NCI-H2107 (cell line): ENCODE measurements at places on chromosomes 13 and 19.

DNA sequence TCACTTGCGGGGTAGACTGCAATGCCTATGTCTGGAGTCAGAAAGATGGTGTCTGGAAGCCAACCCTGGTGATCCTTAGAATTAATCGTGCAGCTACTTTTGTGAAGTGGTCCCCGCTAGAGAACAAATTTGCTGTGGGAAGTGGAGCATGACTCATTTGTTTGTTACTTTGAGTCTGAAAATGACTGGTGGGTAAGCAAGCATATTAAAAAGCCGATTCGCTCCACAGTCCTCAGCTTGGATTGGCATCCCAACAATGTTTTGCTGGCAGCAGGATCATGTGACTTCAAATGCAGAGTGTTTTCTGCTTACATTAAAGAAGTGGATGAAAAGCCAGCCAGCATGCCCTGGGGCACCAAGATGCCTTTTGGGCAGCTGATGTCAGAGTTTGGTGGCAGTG is 9.5 kb upstream of the ERVV-1 start:
- no peak for DNase-seq

- no peak for DNase-seq
Observed at GRCh38 chr13:66520511-66521355, 709.4 kb downstream of the PCDH9 start.

DNA sequence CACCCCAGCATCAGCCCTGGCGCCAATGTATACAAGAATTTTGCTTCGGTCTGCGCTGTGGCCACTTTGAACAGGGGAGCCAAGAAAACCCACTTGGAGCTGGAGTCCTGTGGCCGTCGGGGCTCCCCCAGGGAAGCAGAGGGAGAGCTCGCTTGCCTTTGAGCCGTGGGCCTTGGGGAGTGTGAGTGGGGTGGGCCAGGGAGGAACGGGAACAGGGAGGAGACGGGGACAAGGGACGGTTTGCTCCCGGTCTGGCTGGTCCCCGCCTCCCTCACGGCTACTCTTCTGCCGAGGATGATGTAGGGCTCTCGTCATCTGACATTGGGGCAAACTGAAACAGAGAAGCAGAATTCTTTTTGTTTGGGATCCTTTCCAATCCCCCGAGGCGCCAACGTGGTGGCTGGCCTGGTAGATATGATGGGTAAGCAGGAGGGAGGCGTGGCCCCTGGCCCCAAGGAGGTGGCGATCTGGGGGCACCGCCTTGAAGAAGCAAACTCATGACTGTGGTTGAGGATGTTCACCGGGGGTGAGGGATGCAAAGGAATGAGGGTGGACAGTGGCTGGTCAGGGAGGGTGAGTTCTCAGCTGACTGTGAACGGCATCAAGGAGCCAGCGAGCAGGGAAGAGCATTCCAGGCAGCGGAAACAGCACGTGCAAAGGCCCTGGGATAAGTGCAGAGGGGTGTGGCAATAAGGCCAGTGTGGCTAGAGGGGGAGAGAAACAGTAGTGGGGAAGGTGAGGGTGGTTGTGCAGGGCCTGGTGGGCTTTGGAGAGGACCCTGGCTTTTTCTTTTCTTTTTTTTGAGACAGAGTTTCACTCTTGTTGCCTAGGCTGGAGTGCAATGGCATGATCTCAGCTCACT is 10.9 kb upstream of the SPC24 start:
- DNase-seq = no peak

GRCh38 chr13:51638216-51638871 is 54.1 kb downstream of the WDFY2 start:
- no peak for DNase-seq

- no peak for DNase-seq
Observed at GRCh38 chr19:38183251-38183897, 40.6 kb downstream of the DPF1 start.

GRCh38 chr19:55812449-55812848 is 19.4 kb downstream of the NLRP11 start:
- no peak for DNase-seq

- no peak for DNase-seq
Observed at GRCh38 chr19:41575998-41576397, at the start of gene CEACAM21. TSS of gene CEACAM21 (plus strand) at chr19:41576166. CDS start at chr19:41576275, 109 bp downstream.

DNA sequence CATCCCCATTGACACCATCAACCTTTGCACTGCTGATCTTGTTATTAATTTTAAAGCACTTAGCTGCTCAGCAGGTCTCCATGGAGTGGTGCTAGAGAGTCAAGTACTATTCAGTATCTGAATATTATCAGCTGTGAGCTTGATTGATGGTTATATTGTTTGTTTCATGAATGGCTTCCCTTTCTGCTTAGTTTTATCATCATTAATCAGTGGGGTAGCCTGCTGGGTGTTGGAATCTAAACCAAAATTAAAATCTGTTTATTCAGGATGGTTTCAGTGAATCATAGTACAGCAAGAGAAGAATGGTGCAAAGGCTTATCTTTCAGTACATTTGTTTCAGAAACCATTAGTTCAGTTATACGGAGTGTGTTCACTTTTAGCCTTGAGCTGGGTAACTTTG is 42.5 kb upstream of the SCEL start:
- DNase-seq = no peak

GRCh38 chr13:62613819-62614218 is 1198.2 kb upstream of the PCDH20 start:
- no peak for DNase-seq

DNA sequence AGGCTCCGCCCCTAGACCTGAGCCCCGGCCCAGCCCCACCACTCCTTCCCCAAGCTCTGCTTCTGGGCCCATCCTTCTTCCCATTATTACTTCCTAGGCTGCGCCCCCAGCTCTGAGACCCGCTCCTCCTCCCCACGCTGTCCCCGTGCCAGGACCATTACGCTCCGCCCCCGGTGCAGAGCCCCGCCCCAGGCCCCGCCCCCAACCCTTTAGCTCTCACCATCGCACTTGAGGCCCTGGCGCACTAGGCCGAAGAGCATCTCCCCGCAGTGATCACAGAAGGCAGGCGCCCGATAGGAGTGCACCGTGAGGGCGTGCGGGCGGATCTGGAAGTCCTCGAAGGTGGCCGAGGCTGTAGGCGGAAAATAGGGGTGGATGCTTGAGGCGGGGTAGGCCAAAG is 6.2 kb downstream of the PRKD2 start:
- DNase-seq = no peak

DNA sequence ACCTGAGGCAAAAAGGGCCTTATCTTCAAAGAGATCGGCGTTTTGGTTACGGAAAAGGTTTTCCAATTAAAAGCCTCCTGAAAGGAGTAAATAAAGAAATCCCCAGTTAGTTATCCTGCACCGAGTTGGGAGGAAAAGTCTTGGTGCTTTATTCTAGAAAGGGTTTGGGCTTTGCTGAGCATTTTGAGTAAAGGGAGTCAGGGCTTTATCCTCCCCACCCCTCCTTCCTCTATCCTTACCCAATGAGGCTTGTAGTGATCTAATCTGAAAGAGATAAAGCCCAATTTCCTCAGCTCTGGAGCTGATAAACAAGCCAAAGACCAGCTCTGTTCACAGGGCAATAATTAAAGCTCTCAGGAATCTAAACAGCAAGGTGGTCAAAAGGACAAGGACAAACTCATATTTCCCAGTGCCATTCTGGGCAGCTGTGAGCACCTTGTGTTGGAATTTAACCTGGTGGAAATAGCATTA is 188.9 kb upstream of the TSC22D1 start:
- no peak for DNase-seq

DNA sequence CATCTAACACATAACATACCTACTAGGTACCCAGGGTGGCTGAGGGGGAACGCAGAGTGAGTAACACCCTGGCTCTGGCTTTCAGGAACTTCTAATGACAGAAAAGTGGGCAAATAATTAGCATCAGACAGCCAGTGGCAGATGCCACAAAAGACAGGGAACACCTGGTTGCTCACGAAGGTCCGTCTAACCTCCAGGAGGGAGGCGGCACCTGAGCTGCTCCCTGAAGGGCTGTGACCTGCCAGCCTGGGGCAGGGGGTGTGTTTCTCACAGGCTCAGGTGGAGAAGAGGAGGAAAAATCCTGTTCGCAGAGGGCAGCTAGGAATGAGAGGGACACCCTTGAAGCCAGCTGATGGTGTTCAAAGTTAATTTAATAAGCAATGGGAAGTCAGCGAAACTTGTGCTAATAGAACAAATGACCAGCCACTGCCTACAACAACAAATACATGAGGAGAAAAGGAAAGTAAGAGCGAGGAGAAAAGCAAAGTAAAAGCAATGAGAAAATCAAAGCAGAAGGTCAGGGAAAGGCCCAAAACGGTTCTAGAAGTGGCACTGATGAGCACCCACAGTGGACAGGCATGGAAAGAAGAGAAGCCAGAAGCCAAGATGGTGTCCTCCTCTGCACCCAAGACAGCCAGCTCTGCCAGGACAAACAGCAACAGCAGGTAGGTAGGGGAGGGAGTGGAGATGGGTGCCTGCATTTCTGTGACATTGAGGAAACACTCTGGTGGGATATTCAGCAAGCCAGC is 87.3 kb downstream of the STK24 start:
- DNase-seq = no peak

GRCh38 chr19:52170304-52170703 is 1.1 kb downstream of the ZNF836 start:
- no peak for DNase-seq

- no peak for DNase-seq
Observed at GRCh38 chr19:16594131-16594586, 21.9 kb upstream of the SLC35E1 start.

DNA sequence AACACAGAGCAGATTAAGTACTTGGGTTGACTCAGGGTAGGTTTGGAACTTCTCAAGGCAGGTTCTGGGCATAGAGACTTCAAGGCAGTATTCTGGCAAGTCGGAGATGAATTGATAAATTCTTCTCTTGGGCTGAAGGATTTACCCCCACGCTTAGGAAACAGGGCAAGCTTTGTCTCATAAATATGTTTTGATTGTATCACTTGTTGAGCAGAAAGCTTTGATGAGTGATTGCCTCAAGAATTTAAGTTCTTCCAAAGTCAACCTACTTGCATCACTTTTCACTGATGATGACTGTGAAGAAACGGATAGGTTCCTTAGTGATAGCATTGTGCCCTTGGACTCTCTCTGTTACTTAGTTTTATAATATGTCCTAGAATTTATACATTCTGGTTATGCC is 258.6 kb upstream of the DACH1 start:
- DNase-seq = no peak

DNA sequence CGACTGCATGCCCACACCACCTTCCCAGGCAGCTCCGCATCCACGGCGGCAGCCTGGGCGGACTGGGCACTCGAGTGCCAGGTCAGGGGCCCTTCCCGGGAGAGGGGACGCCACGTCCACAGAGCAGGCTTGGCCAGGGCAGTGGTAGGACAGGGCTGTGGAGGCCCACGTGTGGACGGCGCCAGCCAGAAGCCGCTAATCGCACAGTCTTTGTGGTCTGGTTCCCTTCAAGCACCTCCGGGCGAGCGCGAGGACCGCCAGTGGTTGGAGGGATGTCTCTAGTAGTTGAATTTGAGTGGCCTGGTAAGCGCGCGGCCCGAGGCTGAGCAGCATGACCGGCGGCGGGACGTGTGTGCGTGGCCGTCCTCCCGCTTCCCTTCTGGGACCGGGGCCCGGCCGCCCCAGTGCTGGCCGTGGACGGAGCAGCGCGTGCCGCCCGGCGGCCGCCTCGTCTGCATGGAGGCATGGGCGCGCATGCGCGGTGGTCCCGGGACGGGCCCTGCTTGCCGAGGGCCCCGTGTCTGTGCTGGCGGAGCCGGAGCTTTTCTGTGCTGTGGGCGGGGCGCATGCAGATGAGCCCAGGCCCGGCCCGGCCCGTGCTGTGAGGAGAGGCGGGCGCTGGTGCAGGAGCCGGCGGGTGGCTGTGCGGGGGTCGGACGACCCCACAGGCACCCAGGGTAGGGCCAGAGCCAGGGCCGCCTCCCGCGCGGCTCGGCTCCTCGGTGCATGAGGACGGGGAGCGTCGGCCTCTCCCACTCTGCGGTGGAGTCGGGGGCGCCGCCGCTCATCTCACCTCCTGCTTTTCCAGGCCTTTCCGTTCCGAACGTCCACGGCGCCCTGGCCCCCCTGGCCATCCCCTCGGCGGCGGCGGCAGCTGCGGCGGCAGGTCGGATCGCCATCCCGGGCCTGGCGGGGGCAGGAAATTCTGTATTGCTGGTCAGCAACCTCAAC is 8.6 kb downstream of the PTBP1 start:
- no peak for DNase-seq

DNA sequence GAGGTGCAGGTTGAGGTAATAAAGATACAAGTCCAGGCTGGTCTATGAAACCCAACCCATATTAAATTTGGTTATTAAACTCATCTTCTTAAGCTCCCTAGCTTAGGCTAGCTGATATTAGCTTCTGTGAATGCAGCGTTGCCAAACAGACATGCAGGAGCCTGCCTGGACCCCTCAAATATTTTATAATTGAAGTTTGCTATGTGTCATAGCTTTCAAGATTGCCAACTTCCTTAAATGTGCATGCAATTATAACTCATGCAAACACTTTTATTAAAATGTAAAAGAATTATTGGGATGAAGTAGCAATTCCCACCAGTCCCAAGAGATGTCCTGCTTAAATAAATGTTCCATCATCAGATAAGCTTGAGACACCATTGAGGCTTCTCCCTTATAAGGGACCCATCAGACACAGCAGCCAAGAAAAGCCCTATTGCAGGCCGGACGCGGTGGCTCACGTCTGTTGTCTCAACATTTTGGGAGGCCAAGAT is 51.3 kb downstream of the MBNL2 start:
- DNase-seq = no peak

- DNase-seq = no peak
Observed at GRCh38 chr13:75299246-75299645, 182.7 kb downstream of the TBC1D4 start.

GRCh38 chr19:21850656-21851255 is 14.8 kb upstream of the ZNF43 start:
- DNase-seq = no peak

- no peak for DNase-seq
Observed at GRCh38 chr13:76983676-76984075, 8.2 kb upstream of the CLN5 start.

DNA sequence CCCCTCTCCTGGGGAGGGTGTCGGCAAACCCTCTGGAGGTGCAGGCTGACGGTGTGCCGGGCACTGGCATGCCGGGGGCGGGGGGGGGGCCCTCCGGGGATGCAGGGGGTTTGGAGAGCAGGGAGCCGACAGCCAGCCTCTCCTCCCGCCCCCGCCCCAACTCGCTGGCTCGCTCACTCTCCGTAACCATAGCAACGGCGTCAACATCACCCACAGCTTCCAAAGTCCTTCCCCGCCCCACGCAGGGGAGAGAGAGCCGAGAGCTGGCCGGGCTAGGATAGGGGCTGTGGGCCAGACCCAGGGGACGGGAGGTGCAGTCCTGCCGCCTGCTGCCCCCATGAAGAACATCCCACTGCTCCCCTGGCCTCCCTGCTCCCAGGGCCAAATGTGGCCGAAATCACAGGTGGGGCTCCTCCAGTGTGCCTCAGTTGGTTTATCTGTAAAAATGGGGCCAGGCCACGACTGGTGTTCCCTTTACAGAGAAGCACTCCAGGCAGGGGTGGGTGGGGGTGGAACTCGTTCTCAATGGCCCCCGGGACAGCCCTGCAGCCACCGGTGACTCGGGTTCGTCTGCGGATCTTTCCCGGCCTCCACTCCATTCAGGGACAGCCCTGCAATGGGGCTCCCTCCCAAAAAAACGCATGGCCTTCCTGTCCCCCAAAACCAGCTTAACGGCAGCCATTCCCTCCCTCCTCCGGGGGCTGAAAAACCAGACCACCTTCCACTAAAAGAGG is 3.2 kb downstream of the KLF16 start:
- no peak for DNase-seq

- DNase-seq = no peak
Observed at GRCh38 chr19:33664744-33665143, 43.0 kb downstream of the CHST8 start.

GRCh38 chr19:45011959-45012358 is 10.7 kb downstream of the RELB start:
- DNase-seq = no peak
